ENCODE measurements at places on chromosomes 3 and 15. TPM values are rescaled to one million over a fixed set of nuclear protein-coding genes. Genes with fewer than 3 reads are reported as not detected.

Gene MYNN
- total RNA-seq = 19.4 TPM

Gene LMLN
- 9.8 TPM for total RNA-seq

Gene POC1A
- 2.8 TPM for total RNA-seq

Gene EOMES
- total RNA-seq = not detected

GRCh38 chr3:18111796-18112232, 313.3 kb downstream of the SATB1 start:
- no peak for DNase-seq
- H3K4me3 ChIP-seq = no peak overlapping the region
- no peaks in the 10 kb centered on the region for H3K4me1 ChIP-seq

DNA sequence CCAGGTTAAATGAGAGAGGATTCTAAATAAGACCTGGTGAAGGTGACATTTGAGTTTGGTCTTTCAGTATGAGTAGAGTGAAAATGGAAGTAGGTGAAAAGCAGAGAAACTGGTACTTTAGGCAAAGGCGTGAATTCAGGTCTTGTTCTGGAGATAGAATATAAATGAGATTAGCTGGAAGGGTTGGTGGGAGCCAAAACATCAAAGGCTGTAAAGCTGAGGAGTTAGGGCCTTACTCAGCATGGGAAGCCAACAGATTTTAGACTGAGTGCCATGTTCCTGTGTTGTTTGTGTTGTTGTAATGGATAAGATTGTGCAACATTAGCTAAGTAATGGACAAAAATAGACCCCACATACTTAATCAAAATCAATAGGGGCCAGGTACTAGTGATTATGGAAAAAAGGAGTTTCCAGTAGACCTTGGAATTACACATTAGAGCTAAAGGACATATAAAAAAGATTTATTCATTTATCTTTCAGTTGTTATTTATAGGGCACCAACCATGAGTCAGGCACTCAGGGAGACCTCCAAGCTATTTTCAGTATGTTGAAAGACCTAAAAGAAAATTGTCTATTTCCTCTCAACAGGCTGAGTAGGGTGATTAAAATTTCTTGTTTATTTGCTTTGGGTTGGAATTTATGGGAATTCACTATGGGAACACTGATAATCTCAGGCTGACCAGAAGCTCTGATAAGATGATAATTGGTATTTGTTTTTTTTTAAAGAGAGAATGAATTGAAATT, 20.8 kb downstream of the ARL14 start:
- H3K36me3 ChIP-seq = no peaks in the 10 kb centered on the region
- no peak overlapping the region for H3K4me3 ChIP-seq
- no peaks in the 10 kb centered on the region for H3K27me3 ChIP-seq
- no peak for DNase-seq

DNA sequence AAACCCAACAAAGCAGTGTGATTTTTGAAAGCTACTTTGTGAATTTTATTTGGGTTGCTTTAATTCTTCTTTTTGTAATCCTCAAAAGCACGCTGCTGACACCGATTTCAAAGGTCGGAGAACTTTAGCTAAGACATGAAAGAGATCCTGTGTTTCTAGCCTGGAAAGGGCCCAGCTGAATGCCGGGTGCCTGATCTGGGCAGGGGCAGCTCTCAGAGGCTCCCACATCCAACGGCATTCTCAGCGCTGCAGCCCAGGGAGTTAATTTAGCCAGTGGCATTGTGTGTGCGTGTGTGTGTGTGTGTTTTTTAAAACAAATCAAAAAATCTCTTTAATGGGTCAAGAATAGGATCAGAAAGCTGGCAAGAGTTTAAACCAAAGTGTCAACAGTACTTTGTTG, 6.6 kb downstream of the RBP1 start:
- H3K36me3 ChIP-seq = no peaks in the 10 kb centered on the region
- H3K27me3 ChIP-seq = no peaks in the 10 kb centered on the region
- no peak overlapping the region for H3K27ac ChIP-seq
- no peak for DNase-seq
- H3K4me1 ChIP-seq = peaks cover 24% of the 10 kb centered on the region
- no peak overlapping the region for H3K4me3 ChIP-seq

- no peaks in the 10 kb centered on the region for H3K4me1 ChIP-seq
- no peaks in the 10 kb centered on the region for H3K36me3 ChIP-seq
- H3K4me3 ChIP-seq = no peak overlapping the region
- no peak for DNase-seq
Observed at GRCh38 chr15:25182098-25182478, 227.3 kb downstream of the SNRPN start.

DNA sequence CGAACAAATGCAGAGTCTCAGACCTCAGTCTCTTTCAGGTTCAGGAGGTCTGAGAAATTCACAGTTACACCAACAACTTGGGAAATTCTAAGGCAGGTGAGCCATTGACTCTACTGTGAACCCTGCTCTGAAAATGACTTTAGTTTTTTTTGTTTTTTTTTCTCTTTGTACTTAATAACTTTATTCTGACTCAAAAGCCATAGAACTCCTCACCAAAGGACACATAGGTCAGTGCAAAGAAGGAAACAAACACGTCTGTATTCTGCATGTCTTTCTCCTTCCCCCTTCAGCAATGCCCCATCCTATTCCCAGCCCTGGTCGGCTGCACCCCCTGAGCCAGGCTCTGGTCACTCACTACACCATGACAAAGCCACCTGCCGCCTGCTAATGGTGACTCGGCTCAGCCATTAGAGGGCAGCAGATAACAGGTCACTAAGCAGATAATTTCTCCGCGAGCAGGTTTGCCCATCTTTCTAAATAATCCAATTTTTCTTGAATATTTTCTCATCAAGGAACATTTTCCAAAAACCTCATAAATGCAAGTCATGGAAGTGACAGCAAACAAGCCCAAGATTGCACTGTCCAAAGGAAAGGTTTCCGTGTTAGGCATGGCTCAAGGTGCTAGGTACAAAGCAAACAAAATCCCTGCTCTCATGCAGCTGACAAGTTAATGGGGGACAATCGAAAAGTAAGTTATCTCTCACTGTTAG, 37.7 kb downstream of the TM4SF4 start:
- no peak overlapping the region for H3K27ac ChIP-seq
- peaks cover 53% of the 10 kb centered on the region for H3K4me1 ChIP-seq
- DNase-seq = peak; percentile 73
- H3K4me3 ChIP-seq = no peak overlapping the region
- H3K36me3 ChIP-seq = no peaks in the 10 kb centered on the region

DNA sequence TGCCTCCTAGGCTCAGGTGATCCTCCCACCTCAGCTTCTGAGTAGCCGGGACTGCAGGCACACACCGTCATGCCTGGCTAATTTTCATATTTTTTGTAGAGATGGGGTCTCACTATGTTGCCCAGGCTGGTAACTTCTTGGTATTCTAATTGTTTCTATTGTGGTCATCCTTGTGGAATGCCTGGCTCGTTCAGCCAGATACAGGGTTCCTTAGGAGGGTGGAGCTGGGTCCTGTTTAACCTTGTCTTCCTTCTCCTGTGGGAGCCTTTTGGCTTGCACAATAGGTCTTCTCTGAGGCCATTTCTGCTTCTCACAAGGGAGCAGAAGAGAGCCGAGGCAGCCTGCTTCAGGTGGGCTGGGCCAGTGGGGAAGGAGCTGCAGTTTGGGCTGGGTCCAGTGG, 15.7 kb downstream of the PLEKHO2 start:
- peaks cover 33% of the 10 kb centered on the region for H3K36me3 ChIP-seq
- no peak overlapping the region for H3K4me3 ChIP-seq
- H3K27ac ChIP-seq = peak overlapping the region; percentile 96
- H3K27me3 ChIP-seq = no peaks in the 10 kb centered on the region
- DNase-seq = peak; percentile 51
